ENCODE measurements at places on chromosomes 2 and 18.

DNA sequence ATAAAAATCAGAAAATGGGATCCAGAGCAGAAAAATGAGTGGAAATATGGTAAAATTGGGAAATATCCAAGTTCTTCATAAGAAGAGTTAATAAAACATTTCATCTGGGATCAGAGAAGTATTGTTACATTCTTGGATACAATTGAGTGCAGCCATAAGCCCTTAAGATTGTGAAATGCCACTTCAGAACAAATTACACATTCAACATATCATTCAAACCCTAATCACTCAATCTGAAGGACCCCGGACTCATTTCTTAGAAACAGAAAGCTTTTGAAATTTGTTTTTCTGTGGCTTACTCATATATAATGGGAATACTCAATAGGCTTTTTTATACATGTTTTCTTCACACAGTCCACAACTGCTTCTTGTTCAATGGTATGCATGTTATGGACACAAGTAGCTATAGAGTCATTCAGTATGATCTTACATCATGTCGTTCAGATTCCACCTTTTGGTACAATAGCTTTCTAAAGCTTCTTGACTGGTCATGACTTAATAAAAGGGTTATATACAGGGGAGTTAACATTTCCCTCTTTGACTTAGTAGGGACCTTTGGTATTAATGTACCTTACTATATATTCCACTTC lies 39.9 kb downstream of the SCN7A start:
- DNase-seq, result no peak

DNA sequence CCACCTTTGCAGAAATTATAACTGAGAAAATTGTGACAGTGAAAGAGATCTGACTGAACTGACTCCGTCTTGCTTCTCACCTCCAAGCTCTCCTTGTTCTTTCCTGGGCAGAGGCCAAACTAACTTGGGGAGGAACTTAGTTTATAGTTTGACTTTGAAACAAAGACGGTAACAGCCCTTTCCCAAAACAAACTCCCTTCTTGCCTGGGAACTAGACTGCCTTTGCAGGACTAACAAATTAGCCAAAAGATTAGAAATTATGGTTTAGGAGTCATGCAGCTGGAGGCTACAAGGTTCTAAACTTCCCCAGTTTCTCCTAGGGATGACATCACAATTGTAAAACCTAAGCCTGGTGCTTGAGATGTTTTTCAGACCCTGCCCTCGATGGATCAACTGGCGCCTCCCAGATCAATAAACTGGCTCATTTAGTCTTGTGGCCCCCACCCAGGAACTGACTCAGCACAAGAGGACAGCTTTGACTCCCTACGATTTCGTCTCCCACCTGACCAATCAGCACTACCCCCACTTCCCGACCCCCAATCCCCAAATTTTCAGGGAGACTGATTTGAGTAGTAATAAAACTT lies 137.7 kb downstream of the ALPK2 start:
- DNase-seq, result no peak

DNA sequence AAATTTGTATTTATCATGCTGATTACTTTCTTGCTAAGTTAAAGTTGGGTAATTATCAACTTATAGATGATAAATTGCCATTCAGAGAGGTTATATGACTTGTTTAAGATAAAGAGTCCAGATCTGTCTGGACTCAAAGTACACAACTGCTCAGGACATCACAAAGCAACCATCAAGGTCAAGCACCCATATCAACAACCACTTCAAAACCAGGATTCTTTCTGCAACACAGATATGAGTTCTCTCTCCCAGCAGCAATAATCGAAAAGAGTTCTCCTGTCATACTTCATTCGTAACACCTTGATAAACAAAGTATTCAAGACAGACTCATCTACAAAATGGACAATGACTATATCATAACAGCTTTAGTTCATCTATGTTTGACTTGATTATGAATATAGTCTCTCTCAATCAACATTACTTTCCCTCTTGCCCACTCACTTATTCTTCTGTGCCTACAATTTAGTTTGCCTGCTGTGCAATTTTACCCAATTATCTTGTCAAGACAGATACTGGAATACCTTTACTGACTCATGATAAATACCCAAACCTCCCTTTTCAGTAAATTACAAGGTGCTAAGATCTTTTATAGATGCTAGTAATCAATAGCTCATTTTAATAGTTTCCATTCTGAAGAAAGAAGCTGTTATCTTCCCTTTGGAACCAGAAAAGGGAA lies 281.8 kb downstream of the NBAS start:
- no peak for DNase-seq

DNA sequence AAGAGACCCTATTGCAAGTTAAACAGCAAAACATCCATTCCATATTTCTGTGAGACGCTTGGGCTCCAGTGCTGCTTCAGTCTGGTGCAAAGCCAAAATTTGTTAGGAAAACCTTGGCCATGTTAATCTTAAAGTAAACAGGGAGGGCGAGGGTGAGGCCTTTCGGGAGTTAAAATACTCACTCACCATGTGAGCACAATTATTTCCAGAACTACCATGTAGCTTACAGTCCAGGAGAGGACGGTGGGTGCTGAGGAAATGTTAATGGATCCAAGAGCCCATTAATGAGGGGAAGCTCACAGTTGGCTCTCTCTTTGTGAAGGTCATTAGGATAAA lies 286.4 kb downstream of the SLC8A1 start:
- DNase-seq, result no peak

- no peak for DNase-seq
Observed at GRCh38 chr2:115129536-115129935, 687.1 kb downstream of the DPP10 start.

Measured in activated naive CD8-positive, alpha-beta T cell treated with anti-CD3 and anti-CD28 coated beads, Interleukin-2, amount 10 ng/mL, durations not matched to agents 7 days and 5 days (primary cell).